Astrocyte of the hippocampus (primary cell): ENCODE measurements at places on chromosomes 6 and 20.

DNA sequence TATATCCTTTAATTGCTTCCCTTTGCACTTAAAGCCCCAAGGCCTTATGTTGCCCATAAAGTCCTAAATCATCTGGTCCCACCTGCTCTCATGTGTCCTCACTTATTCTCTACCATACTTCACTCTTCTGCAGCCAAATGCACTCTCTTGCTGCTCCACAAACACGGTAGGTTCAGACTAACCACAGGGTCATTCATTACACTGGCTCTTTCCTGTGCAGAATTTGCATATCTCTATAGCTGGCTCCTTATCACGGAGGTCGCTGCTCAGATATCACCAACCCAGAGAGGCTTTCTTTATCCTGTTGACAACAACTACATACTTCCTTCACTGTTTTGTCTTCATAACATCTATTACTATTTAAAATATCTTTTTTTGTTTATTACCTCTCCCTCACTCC is 86.8 kb downstream of the MOXD1 start:
- DNase-seq: no peak

DNA sequence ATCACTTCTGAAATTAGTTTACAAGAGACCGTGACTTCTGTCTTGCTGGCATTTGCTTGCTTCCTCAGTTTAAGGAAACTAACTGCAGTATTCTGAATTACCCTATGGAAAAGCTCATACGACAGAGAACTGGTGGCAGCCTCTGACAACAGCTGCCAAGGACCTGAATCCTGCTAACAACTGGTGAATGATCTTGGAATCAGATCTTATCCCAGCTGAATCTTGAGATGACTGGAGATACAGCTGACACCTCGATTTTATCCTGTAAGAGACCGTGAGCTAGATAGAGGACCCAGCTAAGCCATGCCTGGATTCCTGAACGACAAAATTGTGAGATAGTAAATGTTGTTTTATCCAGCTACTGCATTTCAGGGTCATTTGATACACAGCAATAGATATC is 202.3 kb downstream of the OGFRL1 start:
- DNase-seq: no peak

- no peak for DNase-seq
Measured at GRCh38 chr6:32082935-32083334, 26.2 kb downstream of the TNXB start.

GRCh38 chr20:998231-998830 is 3.8 kb downstream of the RSPO4 start:
- no peak for DNase-seq

- no peak for DNase-seq
Measured at GRCh38 chr6:133062696-133063306, 178.4 kb upstream of the EYA4 start.

GRCh38 chr6:35148167-35148741 is 7.1 kb upstream of the TCP11 start:
- DNase-seq: peak; percentile 69
